Tongue (tissue), 3 donors: ENCODE measurements at places on chromosomes 2 and 18. TPM values are rescaled to one million over a fixed set of nuclear protein-coding genes. Genes with fewer than 3 reads are reported as not detected.

Gene MMADHC
- 132 TPM for total RNA-seq

Gene HOXD4
- 1.5 TPM for total RNA-seq

GRCh38 chr2:85905891-85906290 is 17.1 kb upstream of the ST3GAL5 start:
- no peak for DNase-seq

Gene FAM124B
- 11.8 TPM for total RNA-seq

- DNase-seq = no peak
Measured at GRCh38 chr2:6676241-6676640, 189.5 kb downstream of the CMPK2 start.

GRCh38 chr2:240568678-240569522 is 616 bp downstream of the RNPEPL1 start:
- peak; percentile 81 for DNase-seq

DNA sequence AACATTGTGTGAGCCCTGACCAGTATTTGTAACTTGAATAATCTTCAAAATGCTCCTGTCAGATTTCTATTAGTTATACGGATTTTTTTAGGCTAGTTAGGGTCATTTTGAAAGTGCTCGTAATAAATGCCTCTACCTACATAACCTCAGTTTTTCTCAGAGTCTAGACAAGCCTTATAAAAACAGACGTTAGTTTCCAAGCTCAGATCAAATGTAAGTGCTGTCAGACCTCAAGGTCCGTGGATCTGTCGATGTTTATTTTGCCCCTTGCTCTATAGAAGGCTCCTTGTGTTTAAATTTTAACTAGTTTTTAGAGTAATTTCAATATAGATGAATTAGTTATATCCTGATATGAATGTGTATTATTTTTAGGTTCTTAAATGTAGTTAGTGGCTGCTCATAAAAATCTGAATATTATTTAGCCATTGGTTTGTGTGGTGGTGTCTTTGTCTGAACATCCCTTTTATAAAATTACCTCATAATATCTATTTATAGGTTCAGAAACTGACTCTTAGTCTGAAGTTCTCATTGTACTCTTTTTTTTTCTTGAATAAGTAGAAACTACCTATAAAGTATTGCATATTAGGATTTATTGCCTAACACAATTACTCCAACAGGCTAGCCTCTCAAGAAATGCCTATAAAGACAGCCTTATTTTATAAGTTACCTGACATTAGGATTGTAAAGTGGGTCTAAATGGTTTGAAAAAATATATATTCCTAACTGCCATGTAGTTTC is 71.1 kb downstream of the MTA3 start:
- peak; percentile 13 for DNase-seq
